Endodermal cell (in vitro differentiated cells): ENCODE measurements at places on chromosomes 4 and X. TPM values are rescaled to one million over a fixed set of nuclear protein-coding genes. Genes with fewer than 3 reads are reported as not detected.

Gene XPNPEP2
- total RNA-seq: 0.20 TPM in 1 of 2 replicates, not detected in the other

- DNase-seq: no peak
These were observed 291.0 kb upstream of the HAND2 start for GRCh38 chr4:173821036-173821435.

DNA sequence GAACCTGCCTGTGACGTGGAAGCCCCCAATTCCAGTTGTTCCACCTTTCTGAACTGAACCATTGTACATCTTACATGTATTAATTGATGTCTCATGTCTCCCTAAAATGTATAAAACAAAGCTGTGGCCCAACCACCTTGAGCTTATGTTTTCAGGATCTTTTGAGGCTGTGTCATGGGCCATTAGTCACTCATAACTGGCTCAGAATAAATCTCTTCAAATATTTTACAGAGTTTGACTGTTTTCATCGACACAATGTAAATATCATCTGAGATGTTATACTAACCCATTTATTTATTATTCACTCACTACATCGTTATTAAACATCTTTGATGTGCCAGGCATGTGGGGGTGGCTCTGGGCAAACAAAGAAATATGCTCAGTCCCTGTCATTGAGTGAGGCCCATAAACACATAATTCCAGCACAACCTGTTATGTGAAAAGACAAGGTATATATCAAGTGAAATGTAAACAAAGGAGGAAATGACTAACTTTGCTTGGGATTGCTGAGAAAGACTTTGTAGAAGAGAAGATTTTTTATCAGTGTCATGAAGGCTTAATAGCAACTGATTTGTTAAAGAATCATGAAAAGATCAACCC lies 34.5 kb upstream of the PPM1K start:
- no peak for DNase-seq

DNA sequence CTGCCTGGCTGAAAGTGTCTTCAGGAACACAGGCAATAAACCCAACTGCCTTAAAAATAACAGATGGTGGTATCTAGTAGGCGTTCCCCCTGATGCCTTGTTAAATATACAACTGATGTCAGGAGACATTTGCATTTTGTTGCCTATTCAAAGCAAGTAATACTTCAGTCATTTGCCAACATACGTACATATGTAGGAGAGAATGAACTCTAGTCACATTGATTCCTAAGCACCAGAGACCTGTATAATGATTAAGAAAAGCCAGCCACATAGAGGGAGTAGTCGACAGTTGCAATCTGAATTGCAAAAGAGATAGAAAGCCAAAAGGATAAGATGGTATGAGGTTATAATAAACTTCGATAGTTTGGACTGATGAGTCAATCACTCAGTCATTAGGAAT lies 191.0 kb upstream of the EMCN start:
- no peak for DNase-seq

GRCh38 chrX:108582151-108582550 lies 142.5 kb downstream of the COL4A5 start:
- peak; percentile 47 for DNase-seq
